Right cardiac atrium (tissue), 5 donors: ENCODE measurements at places on chromosomes 2 and 18. TPM values are rescaled to one million over a fixed set of nuclear protein-coding genes. Genes with fewer than 3 reads are reported as not detected.

Gene DNAJC5G
- polyA plus RNA-seq, result 2.2 TPM

Gene TMX3
- polyA plus RNA-seq, result 16.5 TPM

Gene CTIF
- 42.3 TPM for polyA plus RNA-seq

Gene CNDP1
- polyA plus RNA-seq, result 0.05 TPM

Gene MC5R
- not detected for polyA plus RNA-seq

Gene ANKRD62
- polyA plus RNA-seq, result not detected

Gene IL36G
- polyA plus RNA-seq, result not detected

Gene SERPINB13
- not detected for polyA plus RNA-seq

Gene ZRANB3
- 0.88 TPM for polyA plus RNA-seq

Gene RBM44
- polyA plus RNA-seq, result 0.20 TPM

Gene ABCB11
- 0.07 TPM for polyA plus RNA-seq

Gene CXCR1
- 0.09 TPM for polyA plus RNA-seq

Gene RGPD4
- polyA plus RNA-seq, result not detected

Gene UNC50
- 30.8 TPM for polyA plus RNA-seq

Gene DPYSL5
- 0.05 TPM for polyA plus RNA-seq

Gene SIX2
- 0.77 TPM for polyA plus RNA-seq

Gene FER1L5
- polyA plus RNA-seq, result 0.05 TPM

Gene L3MBTL4
- polyA plus RNA-seq, result 4.9 TPM

Gene SCG2
- polyA plus RNA-seq, result 0.36 TPM

Gene NYAP2
- polyA plus RNA-seq, result not detected

Gene NRBP1
- 37.7 TPM for polyA plus RNA-seq

Gene OTOF
- polyA plus RNA-seq, result 0.25 TPM

Gene EVX2
- not detected for polyA plus RNA-seq

Gene CXCR4
- polyA plus RNA-seq, result 3.8 TPM
